CD4-positive, alpha-beta T cell treated with Interferon alpha-2 for 1 hour (primary cell): ENCODE measurements at places on chromosomes 16 and 17.

- DNase-seq: no peak
Observed at GRCh38 chr17:60371818-60372510, 20.0 kb downstream of the USP32 start.

DNA sequence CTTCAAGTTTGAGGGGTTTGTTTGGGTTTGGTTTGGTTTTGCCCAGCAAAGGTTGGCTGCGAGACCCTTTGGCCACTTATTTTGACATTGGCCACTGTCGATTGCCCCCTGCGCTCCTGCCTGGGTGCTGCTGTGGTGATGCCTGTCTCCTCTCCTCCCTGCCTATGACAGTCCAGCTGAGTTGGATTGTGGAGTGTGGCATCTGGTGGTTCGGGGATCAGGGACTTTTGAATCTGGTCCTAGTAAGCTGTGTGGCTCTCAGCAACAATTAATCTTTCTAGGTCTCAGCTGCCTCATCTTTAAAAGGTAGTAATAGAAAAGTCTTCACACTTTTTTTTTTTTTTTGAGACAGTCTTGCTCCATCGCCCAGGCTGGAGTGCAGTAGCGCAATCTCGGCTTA, 27.1 kb downstream of the CDK5RAP3 start:
- DNase-seq: no peak

DNA sequence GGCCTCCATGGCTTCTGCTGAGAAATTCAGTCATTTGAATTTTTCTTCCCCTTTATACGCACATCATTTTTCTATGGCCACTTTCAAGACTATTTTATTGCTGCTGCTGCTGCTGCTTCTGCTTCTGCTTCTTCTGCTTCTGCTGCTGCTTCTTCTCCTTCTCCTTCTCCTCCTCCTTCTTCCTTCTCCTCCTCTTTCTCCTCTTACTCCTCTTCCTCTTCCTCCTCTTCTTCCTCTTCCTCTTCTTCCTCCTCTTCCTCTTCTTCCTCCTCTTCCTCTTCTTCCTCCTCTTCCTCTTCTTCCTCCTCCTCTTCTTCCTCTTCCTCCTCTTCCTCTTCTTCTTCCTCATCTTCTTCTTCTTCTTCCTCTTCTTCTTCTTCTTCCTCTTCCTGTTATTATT, 22.4 kb downstream of the CPD start:
- no peak for DNase-seq

DNA sequence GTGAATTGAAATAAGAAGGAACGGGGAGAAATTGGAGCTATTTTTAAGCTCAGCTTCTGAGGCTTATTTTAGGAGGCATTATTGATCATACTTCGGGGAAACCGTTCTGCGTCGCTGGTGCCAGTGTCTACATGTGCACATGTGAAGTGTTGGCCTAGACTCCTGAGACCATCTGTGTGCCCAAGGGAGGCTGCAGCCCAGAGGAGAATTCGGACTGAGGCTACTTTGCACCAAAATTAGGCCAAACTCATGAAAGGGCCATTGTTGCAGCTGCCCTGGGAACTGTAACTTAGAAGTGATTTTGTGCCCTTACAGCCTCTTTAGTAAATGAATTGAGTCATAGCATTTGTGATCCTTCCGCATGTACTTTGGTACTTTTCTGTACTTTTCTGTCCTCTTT, 102.0 kb upstream of the NOL11 start:
- no peak for DNase-seq

- no peak for DNase-seq
Observed at GRCh38 chr17:56658648-56659047, 65.1 kb downstream of the NOG start.

DNA sequence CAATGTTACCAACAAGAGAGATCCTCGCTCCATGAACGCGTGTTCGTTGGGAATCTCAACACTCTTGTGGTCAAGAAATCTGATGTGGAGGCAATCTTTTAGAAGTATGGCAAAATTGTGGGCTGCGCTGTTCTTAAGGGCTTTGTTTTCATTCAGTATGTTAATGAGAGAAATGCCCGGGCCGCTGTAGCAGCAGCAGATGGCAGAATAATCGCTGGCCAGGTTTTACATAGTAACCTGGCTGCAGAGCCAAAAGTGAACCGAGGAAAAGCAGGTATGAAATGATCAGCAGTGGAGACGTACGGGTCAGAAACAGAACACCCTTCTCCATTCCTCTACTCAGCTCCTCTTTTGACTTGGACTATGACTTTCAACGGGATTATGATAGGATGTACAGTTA, 13.3 kb downstream of the SOCS1 start:
- DNase-seq: no peak

DNA sequence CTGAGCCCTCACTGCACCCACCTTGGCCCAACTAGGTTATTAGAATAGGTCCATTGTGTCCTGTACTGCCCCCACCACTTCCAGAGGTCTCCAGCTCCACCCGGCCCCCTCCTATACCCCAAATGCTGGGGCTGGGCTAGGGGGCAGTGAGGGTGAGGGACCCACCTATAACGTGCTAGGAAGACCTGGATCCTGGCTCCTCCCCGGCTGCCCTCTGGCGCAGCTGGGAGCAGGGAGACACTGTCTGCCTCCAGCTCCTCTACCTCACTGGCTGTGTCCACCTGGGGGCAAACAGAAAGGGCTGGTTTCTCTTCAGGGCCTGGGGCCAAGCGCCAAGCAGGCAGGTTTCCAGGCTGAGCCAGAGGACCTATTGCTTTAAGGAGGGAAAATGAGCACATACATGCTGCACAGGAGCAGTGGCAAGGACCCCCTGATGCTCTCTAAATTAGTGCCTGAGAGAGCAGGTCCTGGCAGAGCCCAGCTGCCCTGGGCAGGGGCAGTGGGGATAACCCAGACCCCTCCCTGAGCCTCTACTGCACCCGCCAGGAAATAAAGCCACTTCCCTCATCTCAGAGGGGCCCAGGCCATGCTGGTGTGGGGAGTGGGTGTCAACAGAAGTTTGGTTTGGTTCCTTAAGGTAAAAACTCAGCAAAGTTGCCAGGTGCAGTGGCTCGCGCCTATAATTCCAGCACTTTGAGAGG, 12.2 kb downstream of the TSPOAP1 start:
- no peak for DNase-seq

- DNase-seq: no peak
Observed at GRCh38 chr17:73104450-73104849, 12.0 kb upstream of the SLC39A11 start.

GRCh38 chr16:51818342-51818944, 667.4 kb upstream of the SALL1 start:
- no peak for DNase-seq

DNA sequence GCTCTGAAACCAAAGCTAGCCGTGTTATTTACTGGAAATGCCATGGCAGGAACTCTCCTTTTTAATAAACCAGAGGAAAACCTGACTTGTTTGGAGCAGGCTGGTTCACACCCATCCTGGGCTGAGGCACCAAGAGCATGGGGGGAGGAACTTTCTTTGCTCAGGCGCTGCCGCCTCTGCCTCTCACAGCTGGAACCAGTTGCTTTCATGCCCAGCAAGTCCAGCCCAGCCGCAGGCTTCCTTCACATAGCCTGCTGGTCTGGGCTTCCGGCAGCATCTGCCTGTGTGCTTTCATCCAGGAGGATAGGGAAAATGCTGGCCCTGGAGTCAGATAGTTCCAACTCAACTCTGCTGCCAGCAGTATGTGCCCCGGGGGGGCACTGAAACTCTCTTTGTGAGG, 88.1 kb upstream of the ASIC2 start:
- DNase-seq: no peak

- no peak for DNase-seq
Observed at GRCh38 chr17:14922411-14922810, 342.7 kb downstream of the PMP22 start.

- no peak for DNase-seq
Observed at GRCh38 chr17:8828517-8828875, 29.3 kb upstream of the MFSD6L start.

GRCh38 chr16:49688036-49688697, 167.7 kb downstream of the ZNF423 start:
- DNase-seq: no peak

DNA sequence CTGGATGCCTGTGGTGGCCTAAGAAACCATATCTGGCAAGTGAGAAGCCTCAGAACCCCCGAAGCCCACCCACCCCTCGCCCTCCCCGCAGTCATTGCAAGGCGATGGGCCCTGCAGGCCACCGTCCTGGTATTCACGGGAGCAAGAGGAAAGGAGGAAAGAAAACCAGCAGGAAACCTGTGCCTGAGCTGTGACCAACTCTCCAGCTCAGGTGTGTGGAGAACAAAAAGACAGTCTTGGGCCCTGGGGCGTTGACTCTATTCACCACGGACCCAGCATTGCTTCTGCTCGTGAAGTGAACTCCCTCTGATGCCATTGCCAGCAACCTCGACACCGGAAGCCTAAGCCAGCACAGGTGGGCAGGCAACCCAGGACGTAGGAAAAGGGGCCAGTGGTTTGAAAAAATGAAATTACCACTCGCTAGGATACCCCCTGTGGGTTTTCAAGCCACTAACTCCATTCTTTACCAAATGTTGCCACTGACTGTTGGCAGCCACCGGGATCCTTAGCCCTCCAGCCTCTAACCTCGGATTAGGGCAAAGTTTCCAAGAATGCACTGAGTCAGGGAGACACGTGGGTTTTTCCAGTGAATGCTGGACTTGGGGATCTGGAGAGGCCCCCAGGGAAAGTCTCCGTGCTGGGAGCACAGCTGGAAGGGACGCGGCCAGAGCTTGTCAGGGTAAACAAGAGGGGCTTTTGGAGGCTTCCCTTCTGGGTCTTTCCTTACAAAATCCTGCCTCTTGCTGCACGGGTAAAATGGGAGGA, 25.1 kb downstream of the FA2H start:
- DNase-seq: no peak

- DNase-seq: no peak
Observed at GRCh38 chr16:30470170-30470512, 2.4 kb upstream of the ITGAL start.

- DNase-seq: peak; percentile 20
Observed at GRCh38 chr16:89922477-89922883, 662 bp upstream of the TUBB3 start.

DNA sequence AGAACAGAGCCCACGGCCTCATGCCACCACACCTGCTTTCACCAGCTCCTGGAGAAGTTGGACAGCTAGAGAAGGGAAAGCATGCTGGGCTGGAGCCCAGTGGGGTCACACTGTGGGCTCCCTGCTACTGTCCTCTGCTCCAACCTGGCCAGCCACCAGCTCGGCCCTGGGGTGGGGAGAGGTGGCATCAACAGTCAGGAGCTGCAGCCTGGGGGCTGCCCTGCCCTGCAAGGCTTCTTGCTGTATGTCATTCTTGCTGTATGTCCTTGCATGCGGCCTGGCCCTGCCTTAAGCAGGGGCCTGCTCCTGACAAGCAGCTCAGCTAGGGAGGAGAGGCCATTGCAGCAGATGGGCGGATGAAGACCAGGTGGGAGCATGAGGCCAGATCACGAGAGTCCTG, 50.7 kb upstream of the CCL2 start:
- DNase-seq: no peak

DNA sequence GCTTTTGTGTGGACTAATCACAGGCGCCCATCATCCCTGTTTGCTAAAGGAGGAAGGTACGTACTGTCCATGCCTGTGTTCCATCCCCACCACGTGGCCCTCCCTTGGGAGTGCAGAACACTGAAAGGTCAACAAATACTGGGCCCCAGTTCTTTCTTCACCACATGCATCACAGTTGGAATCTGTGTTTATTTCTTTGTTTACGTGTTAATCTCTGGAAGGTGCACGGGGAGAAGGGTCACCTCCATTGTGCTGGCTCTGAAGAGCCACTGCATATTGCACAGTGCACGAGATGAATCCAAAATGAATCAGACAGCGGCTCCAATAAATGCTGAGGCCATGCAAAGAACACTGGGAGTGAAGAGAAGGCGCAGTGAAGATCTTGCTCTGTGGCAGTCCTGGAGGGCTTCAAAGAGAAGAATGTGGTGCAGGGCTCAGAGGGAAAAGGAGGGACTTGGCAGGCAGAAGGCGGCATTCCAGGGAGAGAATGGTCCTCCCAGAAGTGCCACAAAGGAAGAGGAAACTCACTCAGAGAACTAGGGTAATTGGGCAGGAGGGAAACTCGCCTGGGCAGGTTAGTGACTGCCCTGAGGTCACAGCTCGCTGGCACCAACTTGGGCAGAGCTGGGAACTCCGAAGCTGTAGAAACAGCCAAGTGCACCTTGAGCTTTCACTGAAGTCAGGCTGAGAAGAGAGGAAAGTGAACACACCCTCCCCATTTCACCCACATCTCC, 3.7 kb downstream of the RPH3AL start:
- DNase-seq: no peak

- no peak for DNase-seq
Observed at GRCh38 chr17:47945529-47946508, 4.4 kb downstream of the PNPO start.

GRCh38 chr17:10109146-10109545, 89.3 kb downstream of the GAS7 start:
- DNase-seq: no peak

DNA sequence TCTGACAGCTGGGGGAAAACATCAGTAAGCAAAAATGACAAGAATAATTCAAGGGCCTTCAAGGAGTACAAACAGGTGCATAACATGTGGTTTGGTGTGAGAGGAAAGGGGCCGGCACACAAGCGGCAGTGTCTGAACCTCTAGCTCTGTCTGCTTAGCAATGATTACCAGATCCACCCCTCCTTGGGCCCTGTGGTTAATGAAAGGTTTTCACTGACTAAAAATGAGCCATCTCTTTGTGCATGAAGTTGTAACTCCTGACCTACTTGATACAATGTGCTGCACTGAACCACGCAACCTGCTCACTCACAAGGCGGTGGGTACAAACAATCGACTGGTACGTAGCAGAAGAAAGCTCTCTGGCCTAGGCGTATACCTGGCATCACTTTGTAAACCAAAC, 15.1 kb downstream of the FAM117A start:
- peak; percentile 57 for DNase-seq

GRCh38 chr17:83144421-83145357, 65.3 kb downstream of the METRNL start:
- no peak for DNase-seq

DNA sequence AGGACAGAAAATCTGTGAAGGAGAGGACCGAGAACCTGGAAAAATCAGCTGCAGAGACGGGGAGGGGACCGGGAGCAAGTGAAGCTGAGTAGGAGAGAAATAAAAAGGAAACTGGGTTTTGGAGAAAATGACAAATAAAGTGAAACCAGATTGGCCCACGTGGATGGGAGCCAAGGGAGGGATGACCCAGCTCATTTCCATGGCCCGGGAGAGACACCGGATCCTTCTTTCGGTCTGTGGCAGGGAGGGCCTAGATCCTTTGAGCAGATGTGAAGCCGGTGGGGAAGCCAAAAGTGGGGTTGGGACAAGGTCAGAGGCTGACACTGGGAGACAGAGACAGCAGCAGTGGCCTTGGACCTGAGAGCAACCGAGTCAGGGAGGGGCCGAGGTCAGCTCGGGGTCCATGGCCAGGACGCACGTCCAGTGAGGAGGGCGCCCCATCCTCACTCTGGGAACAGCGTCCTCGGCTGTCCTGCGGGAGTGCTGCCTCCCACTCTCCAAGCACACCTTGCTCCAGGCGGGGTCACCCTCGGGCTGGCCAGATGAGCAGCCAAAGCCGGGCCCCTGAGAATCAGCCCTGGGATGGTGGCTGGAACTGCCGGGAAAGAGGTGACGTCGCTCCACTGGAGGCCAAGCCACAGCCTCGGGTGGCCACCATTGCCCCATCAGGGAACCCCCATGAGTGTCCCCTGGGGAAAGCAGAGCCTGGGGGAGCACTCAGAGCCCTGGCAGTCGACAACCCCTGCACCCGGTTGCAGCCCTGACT, 50.8 kb upstream of the CDR2 start:
- no peak for DNase-seq

- DNase-seq: no peak
Observed at GRCh38 chr17:62627904-62628633, 599 bp downstream of the MRC2 start.
